HAP-1 (cell line): ENCODE measurements at places on chromosomes 7 and 10.
A peak's percentile ranks its signal among the peaks of the same experiment; 100 is the strongest.

- no peak for DNase-seq
Observed at GRCh38 chr7:122676466-122676865, 22.5 kb downstream of the RNF133 start.

DNA sequence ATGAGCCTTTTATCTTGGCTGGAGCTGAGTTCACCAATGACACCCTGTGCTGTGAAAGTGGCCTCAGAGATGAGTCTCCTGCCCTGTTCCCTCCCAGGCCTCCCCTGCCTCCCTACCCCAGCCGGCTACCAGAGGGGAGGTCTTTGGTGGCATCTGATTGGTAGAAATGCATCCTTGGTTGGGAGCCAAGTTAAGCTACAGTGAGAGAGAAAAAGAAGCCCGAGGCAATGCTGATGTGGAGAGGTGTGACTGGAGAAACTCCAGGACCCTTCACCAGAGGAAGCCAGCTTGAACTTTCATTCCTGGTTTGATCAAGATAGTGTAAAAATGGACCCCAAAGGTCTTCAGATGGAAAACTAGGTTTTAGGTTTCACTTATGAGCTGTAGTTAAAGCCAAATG, 191.1 kb upstream of the TCF7L2 start:
- DNase-seq = no peak

DNA sequence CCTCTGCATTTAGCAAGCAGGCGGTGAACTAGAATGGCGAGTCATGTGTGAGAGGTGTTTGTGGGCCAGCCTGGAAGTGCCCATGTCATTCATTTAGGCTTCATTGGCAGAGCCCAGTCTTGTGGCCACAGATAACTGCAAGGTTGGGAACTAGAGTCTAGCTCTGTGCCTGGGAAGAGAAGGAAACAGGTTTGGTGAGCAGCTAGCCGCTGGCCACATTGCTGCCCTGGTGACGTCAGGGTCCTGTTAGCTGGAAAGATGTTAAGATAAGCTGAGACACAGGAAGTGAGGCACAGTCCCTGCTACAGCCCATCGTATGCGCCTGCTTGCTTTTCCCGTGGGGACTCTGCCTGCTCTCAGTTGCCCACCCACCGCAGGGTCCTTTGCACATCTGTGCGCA, 185.5 kb downstream of the CAMK1D start:
- DNase-seq = no peak

DNA sequence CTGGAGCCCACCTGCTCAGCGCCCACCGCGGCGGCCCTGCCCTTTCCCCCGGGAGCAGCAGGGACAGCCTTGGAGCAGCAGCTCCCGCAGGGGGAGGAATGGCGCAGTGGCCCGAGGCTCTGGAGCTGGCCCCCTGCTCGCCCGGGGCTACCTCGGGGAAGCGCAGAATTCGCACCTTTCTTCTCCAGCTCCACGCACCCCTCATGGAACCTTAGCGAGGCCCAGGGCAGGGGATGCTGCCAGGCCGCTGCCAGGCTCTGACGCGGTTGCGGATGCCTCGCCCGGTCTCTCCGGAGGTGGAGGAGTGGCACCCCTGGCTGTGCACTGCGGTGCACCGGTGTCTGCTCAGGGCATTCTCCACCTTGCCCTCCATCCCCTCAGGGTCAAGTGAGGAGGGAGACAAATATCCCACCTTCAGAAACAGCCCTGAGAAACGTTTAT, 84.9 kb upstream of the MKI67 start:
- DNase-seq = no peak

DNA sequence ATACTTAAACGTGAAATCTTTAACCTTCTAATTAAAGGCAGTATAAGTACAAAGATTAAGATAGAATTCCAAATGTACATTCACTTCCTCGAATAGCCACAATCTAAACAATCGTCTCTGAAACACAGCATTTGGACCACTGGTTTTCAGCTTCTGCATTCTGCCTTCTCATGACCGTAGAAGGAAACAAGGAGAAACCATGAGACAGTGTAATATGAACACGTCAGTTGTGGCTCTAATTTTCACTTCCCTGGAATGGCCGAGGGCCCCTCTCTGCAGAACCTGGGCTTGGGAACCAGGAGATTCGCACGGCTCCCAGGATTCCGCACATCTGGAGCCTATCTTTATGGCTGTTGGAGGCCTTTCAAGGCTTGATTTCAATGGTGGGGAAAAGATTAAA, 189.3 kb downstream of the KLF6 start:
- DNase-seq = no peak

- peak; percentile 34 for DNase-seq
Observed at GRCh38 chr7:116984917-116985316, 31.6 kb downstream of the ST7 start.

DNA sequence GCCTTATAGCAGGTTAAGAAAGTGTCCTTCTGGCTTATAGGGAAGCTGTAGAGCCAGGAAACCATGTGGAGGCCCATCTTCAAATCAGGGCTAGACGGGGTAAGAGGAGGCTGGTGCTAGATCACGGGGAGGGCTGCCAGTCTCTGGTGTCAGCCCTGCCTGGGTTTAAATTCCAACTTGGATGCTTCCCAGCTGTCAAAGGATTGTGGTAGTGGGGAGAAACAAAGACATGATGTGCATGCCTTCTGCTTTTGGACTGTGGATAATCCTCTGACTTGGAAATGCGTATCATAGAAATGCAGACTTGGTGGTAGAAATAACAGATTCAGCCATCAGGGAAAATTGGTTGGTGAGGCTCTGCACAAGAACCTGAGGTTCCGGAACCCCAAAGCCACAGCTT, 325.6 kb downstream of the PHTF2 start:
- no peak for DNase-seq

GRCh38 chr7:36115448-36116321, 37.4 kb upstream of the EEPD1 start:
- no peak for DNase-seq

DNA sequence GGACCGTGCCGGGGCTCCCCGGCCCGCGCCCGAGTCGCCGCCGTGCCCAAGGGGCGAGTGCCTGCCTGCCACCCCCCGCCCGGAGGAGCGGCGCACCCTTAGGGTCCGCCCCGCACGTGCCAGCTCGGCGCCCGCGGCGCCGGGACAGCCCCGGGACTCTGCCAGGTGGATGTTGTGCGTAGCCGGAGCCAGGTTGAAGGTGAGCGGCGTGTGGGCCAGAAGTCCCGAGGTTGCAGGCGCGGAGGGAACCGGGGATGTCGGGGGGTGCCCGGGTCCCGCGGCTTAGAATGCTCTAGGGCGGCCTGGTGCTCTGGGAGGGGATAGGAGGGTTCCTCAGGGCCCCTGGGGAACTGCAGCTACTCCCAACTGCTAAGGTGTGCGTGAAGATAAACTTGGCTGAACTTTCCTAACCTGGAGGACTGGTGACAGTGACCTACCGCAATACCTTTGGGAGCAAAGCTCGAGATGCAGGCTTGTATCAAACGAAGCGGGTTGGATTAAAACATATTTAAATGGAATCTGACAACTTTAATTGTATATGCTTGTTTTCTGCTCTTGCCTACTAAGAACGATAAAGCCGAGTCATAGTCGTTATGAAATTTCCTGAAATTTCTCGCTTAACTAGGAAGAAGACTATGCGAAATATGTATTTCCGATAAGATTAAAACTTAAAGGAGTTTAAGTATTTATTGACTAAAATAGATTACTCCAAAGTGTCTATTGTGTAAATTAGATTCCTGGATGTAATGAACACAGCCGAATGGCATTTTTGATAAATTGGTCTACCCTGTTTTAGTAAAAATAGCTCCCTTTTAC, at the start of gene CUX1:
Gene CUX1 (plus strand): TSS at position 156 of the 816 bp plus-strand sequence. CDS start 14 bp downstream, at position 170.
- peak; percentile 55 for DNase-seq

GRCh38 chr7:26233902-26234511, 32.5 kb downstream of the CBX3 start:
- no peak for DNase-seq

- peak; percentile 2 for DNase-seq
Observed at GRCh38 chr10:42981358-42982236, 95.3 kb upstream of the RET start.

- DNase-seq = no peak
Observed at GRCh38 chr10:67780759-67781538, 57.0 kb downstream of the DNAJC12 start.

DNA sequence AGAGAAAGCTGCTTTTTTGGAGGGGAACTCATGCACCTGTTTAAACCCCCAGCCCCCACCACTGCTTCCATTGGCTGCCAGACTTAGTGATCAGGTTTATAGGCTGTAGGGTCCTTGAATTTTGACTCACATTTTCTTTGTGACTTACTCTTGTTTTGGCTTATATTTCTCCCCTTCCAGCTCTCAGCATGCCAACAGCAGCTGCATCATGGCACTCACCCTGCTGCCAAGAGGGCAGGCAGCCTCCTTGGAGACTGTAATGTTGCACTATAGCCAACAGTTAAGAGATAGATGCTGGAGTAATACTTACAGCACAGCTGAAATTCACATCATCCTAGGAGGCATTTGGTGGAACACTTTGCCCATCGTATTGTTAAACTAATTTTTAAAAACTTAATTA, 98.0 kb upstream of the GLCCI1 start:
- no peak for DNase-seq

DNA sequence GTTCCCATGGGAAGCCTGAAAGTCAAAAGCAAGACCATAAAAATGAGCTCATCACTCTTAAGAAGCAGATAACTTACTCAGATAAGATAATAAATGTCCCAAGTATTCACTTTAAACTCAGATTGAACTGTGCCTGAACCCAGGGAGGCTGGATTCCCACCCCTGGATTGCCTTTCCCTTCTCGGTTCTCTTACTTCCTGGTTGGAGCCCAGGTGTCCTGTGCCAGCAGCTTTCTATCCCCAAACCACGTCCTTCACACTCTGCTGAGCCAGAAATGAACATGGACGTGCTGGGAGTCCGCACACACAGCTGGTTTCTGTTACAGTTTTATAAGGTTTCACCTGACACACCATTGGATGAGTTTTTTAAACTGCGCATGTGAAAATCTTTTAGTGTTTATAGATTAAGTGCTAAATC, 636.2 kb upstream of the IGFBP3 start:
- no peak for DNase-seq

- no peak for DNase-seq
Observed at GRCh38 chr10:69934768-69935167, 117.9 kb upstream of the MACROH2A2 start.

DNA sequence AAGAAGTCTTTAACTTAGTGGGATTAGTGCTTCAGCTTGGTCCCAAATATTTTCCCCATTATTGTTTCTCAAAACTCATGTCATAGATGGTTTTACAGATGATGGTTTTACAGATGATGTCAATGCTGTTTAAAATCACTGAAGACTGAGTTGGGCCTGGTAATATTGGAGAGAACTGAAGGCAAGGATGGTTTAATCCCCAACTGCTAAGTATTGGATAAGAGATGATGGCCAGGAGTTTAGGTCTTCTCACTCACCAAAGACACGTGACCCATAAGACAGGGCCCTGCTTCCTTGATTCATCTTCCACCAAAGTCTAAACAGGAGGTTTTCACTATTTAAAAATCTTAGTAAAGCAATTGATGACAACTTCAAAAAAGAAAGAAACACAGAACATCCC, 56.3 kb downstream of the VWA2 start:
- DNase-seq = no peak

DNA sequence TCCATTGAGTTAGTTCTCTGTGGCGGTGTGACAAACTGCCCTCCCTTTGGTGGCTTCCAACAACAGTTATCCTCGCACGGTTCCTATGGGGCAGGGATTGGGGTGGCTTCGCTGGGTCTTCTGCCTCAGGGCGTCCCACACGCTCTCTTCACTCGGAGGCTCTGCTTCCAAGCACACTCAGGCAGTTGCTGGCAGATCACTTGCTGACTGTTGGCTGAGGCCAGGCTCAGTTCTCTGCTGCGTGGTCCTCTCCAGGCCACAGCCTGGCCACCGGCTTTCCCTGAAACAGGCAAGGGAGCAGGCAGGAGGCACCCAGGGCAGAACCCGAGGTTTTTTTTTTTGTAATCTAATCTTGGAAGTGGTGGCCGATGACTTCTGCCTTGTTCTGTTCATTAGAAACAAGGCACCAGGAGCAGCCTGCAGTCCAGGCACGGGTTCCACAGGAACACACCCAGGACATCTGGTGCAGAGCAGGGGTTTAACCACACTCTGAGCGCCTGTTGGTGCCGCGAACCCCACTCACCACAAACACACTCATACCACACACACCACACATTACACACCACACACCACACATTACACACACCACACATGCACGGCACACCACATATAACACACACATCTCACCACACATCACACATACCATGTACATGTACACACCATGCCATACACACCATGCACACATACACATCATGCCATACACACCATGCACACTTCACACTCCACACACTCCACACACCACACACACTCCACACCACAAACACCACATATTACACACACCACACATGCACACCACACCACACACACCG, 112.2 kb downstream of the PTPN20 start:
- DNase-seq = no peak

GRCh38 chr7:76020031-76020714, 25.8 kb upstream of the TMEM120A start:
- peak; percentile 49 for DNase-seq

DNA sequence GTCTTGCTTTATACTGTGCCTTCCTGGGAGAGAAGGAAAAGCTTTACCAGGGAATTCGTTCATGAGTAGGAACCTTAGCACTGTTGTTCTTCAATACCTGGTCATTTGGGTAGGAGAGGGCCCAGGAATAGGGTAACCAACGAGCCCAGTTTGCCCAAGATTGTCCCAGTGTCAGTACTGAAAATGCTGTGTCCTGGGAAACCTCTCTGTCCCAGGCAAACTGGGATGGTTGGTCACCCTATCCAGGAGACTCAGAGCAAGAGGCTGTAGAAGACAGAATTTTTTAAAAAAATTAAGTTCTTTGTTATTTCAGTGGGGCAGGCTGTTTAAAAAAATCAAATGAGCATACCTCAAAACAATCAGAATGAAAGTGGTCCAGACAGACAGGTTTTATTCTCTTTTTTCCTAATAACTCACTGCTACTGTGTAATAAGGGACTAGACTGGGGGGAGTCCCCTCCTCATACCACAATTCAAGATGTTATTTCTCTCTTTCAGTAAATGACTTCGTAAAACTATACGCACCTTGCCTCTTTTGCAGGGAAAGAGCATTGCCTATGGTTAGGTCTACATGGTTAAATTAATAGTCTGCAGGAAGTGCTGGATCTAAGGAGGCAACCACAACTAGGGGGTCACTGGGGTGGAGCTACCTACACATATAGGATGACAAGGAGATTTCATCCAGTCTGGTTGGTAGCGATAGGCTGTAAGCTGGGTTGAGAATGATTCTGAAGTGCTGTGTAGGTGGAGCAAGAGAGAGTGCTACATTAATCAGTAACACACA, 41.1 kb upstream of the FAM133B start:
- no peak for DNase-seq

- no peak for DNase-seq
Observed at GRCh38 chr10:27225642-27226257, 14.8 kb downstream of the ACBD5 start.

- no peak for DNase-seq
Observed at GRCh38 chr7:83751217-83751616, 102.3 kb upstream of the SEMA3E start.

DNA sequence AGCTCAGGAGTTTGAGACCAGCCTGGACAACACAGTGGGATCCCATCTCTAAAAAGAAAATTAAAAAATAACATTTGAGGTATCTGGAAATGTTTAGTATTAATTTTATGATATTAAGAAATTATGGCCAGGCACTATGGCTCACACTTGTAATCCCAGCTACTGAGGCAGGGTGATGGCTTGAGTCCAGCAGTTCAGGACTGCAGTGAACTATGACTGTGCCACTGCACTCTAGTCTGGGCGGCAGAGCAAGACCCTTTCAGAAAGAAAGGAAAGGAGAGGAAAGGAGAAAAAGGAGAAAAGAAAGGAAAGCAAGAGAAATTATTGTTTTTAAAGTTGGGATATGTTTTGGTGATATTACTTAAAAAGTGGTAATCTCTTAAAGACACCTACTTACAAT, 2.5 kb upstream of the CCDC186 start:
- no peak for DNase-seq

GRCh38 chr10:114538181-114538906, 119.7 kb downstream of the ABLIM1 start:
- DNase-seq = peak; percentile 18
